ENCODE measurements at places on chromosomes 4 and X.

- DNase-seq: no peak
Observed at GRCh38 chr4:72305080-72305479, 263.9 kb downstream of the ADAMTS3 start.

DNA sequence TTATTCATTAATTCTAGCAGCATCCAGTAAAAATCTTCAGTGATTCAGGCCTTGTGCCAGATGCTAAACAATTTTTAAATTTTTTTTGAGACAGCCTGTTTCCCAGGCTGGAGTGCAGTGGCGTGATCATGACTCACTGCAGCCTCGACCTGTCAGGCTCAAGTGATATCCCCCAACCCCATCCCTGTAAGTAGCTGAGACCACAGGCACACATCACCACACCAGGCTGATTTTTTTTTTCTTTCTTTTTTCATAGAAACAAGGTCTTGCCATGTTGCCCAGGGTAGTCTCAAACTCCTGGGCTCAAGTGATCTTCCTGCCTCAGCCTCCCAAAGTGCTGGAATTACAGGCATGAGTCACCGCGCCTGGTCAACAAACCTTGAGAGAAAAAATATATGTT lies 705.5 kb downstream of the ARAP2 start:
- no peak for DNase-seq

DNA sequence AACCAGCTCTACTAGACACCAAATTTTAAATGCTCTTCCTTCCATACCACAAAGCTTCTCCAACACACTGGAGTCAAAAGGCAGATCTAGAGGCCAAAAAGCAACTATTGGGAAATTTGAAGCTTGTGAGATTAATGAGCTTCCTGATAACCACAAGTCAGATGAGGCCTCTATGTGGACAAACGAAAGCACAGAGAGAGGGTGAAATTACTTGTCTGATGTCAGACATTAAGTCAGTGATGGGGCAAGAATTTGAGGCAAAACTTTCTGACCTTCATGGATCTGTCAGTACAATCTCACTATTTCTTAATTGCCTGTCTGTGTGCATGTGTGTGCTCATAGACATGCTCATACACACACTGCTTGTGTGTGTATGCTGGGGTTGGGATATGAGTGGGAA lies 103.6 kb downstream of the GUCY2F start:
- no peak for DNase-seq

DNA sequence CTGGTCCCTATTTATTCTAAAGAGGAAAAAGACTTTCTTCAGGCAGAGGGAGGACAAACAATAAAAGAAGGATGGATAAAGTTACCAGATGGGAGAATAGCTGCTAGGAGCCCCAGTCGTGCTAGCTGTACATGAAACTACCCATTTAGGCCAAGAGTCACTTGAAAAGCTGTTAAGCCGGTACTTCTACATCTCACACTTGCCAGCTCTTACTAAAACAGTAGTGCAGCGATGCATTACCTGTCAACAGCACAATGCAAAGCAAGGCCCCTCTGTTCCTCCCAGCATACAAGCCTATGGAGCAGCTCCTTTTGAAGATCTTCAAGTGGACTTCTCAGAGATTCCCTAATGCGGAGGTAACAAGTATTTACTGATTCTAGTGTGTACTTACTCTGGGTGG lies 1138.8 kb downstream of the ARAP2 start:
- DNase-seq: no peak

- DNase-seq: no peak
Observed at GRCh38 chr4:118076958-118077766, 42.9 kb downstream of the NDST3 start.

DNA sequence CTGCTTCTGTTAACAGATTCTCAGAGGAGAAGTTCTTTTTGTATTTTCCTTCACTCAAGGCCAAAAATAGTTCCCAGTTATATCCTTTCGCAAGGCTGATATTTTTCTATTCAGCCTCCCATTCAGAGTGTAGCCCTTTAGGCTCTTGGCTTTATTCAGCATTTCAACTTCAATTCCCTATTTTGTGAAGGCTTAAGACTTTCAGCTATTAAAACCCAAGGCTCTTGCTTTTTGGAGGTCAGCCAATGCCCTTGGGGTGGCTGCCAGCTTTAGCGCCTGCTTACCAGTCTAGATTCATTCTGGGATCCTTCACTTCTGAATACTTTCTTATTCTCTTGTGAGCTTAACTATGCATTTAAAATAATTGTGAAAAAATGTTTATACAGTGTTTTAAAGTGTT lies 57.3 kb upstream of the ADGRA3 start:
- DNase-seq: peak; percentile 64

- DNase-seq: no peak
Observed at GRCh38 chrX:30971774-30972603, 82.9 kb upstream of the TAB3 start.

GRCh38 chrX:128781506-128781905 lies 729.3 kb upstream of the ACTRT1 start:
- DNase-seq: no peak

DNA sequence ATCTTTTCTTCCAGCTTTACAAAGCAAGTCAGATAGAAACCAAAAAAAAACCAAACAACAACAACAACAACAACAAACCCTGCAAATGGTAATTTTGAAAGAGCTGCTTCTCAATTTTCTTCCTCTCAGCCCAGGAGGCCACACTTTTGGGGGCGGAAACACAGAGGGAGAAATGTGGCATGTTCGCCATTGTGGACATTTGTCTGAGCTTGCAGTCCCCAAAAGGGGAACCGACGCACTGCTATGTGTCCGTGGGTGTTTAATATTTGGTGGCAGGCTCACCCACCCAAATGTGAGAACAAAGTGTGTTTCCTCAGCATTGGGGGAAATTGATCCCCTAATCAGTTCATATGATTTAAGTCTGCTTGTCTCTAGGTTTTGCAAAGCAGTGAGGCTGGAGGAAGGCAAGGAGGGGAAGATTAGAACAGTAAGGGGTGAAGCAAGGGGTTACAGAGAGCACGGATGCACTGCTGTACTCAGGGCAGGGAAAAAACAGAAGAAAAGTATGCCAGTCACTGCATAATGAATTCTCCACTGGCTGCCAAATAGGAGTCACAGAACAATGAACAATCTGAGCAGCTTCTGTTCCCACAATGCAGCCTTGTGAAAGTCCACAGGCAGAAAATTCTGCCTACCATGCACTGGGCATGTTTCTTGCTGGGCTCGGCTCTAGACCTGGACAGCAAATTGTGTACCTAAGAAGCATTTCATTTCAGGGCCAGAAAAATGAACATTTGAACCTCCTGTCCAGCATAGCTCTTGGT lies 74.7 kb upstream of the GPM6B start:
- peak; percentile 67 for DNase-seq

DNA sequence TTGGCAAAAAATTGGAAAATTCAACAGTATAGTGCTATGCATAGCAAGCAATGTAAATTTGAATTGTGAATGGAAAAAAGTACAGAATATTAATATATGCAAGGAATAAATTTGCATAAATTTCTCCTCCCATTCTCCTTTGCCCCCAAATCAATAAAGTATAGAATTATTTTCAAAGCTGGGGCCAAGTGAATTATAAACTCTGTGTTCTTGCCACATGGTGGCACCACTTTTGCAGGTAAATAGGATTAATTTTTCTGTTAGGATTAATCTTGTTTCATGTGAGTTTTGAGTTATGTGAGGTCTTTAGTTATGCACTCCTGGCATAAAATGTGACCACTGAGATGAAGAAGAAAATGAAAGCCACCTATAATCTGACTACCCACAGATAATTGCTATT lies 19.9 kb downstream of the COPS4 start:
- no peak for DNase-seq

GRCh38 chr4:5708449-5709206 lies at the start of gene EVC2:
TSS of gene EVC2 (minus strand) at chr4:5708559. CDS start at chr4:5708513, 46 bp downstream.
- DNase-seq: no peak

DNA sequence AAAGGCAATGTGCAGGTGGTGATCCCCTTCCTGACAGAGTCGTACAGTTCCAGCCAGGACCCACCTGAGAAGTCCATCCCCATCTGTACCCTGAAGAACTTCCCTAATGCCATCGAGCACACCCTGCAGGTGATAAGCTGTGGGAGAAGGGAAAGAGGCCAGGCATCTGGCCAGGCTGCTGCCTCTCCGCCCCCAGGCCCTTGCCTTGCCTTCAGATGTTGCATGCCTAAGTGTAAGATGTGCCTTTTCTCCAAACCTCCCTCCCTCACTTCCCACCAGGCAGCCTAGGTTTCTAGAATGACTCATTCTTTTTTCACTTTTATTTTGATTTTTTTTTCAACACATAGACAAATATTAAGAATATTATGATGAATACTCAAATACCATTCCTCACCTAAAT lies 12.2 kb upstream of the CDK16 start:
- DNase-seq: no peak

DNA sequence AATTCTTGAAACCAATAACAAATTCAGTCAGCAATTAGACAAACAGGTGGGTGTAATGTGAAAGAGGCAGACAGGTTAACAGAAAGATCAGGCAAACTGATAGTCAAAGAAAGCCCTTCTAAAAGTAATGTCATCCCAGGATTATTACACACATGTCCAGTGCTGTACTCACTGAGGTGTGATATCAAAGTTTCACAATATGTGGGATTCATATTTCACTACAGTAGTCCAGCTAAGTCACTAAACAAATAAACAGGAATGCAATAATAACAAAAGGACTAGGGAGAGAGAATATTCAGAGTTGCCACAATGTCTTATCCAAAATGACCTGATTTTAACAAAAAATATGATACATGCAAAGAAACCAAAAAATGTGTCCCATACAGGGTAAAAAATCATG lies 787.5 kb downstream of the FSTL5 start:
- DNase-seq: no peak

- no peak for DNase-seq
Observed at GRCh38 chr4:13597604-13598003, 29.9 kb downstream of the BOD1L1 start.

DNA sequence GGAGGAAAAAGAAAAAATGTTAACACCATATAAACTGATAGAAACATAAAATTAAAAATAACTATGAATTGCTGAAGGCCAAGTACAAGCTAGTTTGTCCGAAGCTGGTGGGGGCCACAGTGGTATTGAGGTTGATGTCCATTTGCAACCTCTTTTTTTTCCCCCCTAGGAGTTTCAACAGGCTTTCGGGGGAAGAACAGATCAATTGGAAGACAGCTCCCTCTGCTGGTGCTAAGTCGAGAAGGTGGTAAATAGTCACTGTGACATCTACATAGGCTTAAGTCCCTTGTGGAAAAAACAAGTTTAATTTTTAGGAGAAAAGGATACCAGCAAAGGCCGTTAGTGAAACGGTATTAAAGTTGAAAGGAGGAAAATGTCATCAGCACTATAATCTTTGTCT lies 115.7 kb upstream of the ZXDA start:
- no peak for DNase-seq

- DNase-seq: no peak
Observed at GRCh38 chr4:83850435-83850834, 314.5 kb downstream of the GPAT3 start.

- peak; percentile 88 for DNase-seq
Observed at GRCh38 chrX:154804957-154805695, at the start of gene MPP1. TSS of gene MPP1 (minus strand) at chrX:154805485. CDS start at chrX:154805373, 112 bp downstream.

DNA sequence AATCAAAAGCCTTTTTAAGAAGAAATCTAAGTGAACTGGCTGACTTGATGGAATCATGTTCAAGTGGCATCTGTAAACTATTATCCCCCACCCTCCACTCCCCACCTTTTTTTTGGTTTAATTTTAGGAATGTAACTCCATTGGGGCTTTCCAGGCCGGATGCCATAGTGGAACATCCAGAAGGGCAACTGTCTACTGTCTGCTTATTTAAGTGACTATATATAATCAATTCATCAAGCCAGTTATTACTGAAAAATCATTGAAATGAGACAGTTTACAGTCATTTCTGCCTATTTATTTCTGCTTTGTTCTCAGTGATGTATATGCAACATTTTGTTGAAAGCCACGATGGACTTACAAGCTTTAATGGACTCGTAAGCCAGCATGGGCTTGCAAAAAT lies 162.3 kb downstream of the STIM2 start:
- no peak for DNase-seq

DNA sequence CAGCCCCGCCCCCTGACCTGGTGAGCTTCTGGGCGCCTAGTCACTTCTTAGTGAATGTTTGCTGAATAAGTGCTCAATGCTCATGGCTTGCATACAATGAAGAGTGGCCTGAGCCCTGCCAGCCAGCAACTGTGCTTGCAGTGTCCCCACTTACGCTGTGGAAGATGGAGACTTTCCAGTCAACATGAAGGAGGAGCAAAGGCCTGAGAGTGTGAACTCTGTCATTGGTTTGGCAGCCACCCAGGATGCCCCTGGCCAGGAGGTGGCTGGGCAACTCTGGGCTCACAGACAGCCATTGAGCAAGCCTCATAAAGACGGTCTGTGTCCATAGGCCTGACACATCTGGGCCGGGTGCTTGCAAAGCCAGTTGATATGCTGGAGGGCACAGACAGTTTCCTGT lies 72.1 kb upstream of the MAMLD1 start:
- peak; percentile 89 for DNase-seq

DNA sequence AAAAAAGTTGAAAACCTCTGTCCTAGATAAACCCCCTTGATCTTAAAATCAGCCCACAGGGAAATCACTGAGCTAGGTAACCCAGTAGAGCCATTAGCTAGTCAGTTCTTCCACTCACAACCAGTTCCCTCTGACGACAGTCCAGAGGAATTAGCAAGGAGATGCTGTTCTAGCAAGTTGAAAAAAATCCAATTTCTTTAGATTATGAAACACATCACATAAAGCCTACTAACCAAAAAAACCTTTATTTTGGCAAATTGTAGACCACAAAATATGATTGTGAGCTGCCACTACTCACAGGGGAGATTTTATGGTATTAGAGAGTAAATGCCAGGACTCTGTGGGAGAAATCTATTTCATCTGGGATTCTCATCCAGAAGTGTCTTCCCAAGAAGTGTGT lies 22.6 kb downstream of the ADAMTS3 start:
- DNase-seq: no peak

GRCh38 chr4:72366601-72367000 lies 202.4 kb downstream of the ADAMTS3 start:
- DNase-seq: no peak

DNA sequence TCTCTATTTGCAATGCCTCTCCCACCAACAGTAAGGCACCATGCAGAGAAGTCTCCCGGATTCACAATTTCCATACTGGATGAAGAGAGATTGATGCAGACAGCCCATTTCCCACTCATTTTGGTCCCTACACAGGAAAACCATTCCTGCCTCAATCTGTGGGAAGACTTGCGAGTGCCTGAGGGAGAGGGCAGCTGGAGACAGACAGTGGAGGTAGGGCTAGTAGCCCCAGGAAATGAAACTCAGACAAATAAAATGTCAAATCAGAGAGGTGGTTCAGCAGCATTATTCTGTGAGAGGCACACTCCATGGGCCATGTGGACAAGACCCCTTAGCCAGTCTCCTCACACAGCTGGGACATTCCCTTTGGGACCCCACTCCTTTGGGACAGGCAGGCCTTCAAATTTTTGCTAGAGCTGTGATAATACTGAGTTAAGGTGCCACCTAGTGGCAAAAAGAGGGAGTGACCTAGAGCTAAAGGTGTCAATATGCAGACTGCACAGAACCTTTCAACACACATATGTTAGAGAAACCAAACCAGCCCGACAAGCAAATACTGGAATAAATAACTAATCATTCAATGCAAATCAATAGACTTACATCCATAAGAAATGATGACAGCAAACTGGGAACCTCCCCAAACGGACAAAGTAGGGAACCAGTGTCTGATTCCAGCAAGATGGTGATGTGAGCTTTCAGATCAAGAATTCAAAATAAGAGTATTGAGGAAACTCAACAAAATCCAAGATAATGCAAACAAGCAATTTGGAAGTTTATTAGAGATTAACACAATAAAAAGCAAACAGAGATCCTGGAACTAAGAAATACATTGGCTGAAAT lies 1865.3 kb upstream of the AGA start:
- DNase-seq: no peak

GRCh38 chrX:10756441-10756840 lies 136.1 kb upstream of the MID1 start:
- no peak for DNase-seq

GRCh38 chrX:136021903-136022302 lies 36.7 kb downstream of the SLC9A6 start:
- no peak for DNase-seq
